ENCODE measurements at places on chromosomes 12 and 14.

DNA sequence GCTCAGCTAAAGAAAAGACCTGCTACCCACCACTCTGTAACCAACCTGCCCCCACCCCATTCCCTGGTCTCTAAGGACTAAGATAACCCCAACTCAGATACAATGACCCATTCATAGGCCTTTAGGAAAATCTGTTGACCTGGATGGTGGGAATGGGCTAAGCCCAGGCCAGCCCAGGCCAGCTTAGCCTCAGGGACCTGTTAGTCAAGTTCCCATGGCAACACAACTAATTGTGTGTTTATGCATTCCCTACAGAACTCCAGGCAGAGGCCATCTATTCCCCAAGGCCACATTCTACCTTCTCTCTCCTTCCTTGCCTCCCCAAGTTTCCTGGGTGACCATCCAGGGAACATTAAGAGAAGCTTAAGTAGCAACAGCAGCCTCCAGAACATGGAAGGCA is 16.1 kb upstream of the KRT8 start:
- DNase-seq = no peak

DNA sequence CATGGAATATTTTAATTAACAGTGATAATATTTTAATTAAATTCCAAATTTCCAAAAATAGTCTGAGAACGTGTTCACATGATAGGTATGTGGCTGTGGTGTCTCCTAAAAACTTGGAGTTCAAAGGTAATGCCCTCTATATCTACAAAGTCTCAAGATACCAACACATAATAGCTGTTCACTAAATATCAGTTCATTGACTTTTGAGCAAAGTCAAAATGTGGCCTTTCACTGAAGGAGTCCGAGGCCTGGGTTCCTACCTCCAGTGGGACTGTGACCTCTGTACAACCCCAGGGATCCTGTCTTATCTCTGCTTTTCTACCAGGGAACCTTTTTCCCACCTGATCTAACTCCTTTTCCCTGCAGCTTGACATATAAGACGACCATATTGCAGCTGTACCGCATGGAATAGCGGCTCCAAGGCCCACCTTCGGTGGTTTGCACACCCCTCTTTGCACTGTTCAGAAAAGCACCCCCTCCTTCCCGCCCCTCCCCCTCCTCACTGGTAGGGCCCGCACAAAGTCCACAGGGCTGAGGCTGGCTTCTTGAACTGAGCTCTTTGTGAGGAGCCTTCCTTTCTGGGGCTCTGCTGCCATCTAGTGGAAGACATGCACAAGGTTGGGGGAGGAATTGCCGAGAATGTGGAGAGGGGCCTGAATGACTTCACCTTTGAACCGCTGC is 3.1 kb downstream of the CCND2 start:
- no peak for DNase-seq

- no peak for DNase-seq
Measured at GRCh38 chr14:90815822-90816662, at the start of gene TTC7B. TSS of gene TTC7B (minus strand) at chr14:90816430. CDS start at chr14:90816295, 135 bp downstream.

DNA sequence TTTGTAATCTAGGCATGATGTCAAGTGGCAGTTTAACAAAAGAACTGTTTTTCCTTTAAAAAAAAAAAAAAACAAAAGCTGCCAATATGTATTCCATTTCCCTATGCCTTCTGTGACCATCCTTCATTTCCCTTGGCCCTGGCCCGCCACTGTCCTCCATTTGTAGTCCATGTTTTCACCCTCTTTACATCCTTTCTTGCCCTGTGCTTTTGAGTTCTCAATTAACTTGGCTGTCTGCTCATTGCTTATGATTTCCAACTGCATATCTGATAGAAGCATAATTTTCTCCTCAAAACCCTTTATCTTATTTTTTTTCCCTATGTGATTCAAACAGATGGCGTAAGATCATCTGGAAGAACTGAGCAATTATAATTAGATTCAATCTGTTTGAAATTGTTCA is 297.5 kb downstream of the NAV3 start:
- DNase-seq = no peak

- DNase-seq = no peak
Measured at GRCh38 chr14:42994051-42994736, 1387.5 kb downstream of the LRFN5 start.

GRCh38 chr12:563250-563781 is 99.9 kb downstream of the NINJ2 start:
- no peak for DNase-seq

- no peak for DNase-seq
Measured at GRCh38 chr12:128459067-128459466, 192.1 kb downstream of the TMEM132C start.

DNA sequence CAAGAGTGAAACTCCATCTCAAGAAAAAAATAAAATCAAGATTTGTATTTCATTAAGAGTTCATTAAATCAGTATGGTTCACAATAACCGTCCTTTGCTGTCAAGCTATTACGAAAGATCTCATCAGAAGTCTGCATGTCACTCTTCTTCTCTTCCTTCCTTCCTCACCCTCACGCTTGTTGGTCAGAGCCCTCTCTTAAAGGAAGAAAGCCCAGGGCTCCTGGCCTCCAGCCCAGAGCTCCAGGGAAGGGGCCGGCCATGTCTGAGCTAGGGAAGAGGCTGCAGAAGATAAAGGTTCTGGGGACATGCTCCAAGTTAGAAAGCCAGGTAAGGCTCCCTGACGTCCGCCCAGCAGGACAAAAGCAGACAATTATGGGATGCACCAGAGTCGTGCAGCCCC is 43.1 kb upstream of the DLK1 start:
- no peak for DNase-seq

DNA sequence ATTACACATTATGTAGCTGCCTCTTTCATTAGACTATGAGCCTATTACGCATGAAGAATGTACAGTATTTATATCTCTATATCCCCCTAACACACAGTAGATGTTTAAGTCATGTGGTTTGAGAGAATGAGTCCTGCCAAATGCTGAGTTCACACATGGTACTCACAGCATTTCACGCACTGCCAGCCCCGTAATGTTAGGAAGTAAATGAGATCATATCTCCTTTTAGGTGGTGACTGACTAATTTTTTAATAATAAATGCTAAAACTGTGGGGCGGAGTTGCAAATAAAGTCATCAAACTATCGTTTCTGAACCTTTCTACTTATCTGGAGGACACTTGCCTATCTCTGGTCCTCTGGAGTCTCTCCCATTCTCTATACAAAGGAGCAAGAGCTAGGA is 343.8 kb downstream of the ADAMTS20 start:
- no peak for DNase-seq

- DNase-seq = no peak
Measured at GRCh38 chr12:13440844-13441243, 244.3 kb downstream of the EMP1 start.

DNA sequence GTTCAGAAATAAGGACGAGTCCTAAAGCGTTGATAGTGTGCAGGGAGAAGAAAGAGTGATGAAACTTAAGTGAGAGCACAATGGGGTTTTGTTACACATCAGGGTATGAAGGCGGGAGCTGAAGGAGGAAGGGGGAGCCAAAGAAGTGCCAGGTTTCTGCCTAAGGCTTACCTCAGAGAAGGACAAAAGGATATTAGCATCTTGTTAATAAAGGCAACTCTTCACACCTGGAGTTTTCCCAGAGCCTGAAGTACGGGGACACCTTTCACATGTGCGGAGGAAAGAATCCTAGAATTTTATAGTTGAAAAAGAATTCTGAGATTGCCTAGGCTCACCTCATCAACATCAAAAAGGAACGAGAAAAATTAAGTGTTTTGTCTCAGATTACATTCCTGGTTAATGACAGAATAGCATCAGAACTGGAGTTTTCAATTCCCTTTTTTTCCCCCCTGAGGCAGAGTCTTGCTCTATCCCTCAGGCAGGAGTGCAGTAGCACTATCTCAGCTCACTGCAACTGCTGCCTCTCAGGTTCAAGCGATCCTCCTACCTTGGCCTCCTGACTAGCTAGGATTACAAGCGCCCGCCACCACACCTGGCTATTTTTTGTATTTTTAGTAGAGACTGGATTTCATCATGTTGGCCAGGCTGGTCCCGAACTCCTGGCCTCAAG is 2.2 kb upstream of the SAV1 start:
- DNase-seq = no peak

DNA sequence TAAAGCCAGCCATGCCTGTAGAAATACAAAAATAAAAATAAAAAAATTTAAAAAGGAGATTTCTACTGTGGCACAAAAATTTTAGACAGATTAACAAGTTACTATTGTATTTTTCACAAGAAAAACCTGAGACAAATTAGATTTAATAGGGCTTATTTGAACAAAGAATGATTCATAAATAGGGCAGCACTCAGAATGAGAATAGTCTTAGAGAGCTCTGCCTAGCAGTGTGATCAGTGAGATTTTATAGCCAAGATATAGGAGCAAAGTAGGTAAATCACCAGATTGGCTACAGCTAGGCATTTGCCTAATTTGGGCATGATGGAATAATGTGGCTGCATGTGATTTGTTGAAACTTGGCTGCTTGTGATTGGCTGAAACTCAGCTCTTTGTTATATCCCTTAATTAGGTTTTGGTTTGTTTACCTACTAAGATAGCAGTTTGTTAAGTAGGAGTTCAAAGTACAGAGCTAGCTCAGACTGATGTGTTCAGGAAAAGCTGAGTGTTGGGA is 279.7 kb upstream of the TMTC1 start:
- no peak for DNase-seq

GRCh38 chr12:49882248-49882850 is 21.4 kb downstream of the FAIM2 start:
- no peak for DNase-seq

GRCh38 chr12:41008472-41008871 is 179.6 kb upstream of the PDZRN4 start:
- no peak for DNase-seq

DNA sequence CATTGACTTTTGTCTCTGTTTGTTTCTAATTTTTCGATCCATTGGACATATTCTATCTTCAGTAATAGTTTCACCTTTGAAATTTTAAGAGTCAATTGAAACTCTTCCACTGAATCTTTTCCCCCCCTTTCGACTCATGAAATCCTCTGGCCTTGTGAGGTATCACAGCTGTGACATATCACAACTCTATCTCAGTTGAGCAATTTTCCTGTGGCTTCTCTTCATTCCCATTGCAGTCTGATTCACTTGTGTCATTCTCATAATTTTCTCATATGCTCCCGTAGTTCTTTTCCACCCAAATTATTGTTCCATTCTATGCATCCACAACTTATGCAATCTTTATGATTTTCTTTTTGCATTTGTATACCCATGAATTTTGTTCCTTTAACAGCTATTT is 261.6 kb downstream of the DACT1 start:
- DNase-seq = no peak

GRCh38 chr12:47370421-47370820 is 290.7 kb upstream of the AMIGO2 start:
- DNase-seq = no peak

DNA sequence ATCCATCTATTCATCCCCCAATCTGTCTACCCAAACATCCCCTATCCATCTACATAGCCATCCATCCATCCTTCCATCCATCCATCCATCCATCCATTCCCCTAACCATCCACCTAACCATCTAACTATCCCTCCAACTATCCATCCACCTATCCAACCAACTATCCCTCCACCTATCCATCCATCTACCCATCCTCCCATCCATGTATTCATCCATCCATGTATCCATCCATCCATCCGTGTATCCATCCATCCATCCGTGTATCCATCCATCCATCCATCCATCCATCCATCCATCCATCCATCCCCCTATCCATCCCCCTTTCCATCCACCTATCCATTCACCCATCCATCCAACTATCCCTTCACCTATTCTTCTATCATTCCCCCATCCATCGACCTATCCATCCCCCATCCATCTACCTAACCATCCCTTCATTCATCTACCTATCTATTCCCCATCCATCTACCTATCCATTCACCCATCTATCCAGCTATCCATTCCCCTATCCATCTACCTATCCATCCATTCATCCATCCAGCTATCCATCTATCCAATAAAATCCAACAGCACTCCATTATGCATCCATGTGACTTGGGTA is 131.7 kb downstream of the VRK1 start:
- DNase-seq = no peak

DNA sequence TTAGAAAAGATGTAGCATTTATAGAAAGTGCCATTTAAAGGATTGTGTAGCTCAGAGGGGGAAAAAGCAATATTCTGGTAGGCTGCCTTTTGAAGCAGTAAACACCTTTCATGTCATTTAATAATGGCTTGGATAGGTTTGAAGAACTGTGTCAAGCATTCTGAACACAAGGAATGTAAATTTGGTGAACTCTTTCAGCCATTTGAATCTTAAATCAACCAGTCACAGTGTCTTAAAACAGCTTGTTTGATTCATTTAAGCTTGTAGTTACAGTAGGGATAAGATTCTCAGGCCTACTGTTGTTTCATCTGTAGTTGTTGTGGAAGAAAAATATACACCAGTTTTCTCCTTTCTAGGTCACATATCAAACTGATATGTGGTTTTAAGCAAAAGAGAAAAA is 299.4 kb upstream of the NOVA1 start:
- no peak for DNase-seq

DNA sequence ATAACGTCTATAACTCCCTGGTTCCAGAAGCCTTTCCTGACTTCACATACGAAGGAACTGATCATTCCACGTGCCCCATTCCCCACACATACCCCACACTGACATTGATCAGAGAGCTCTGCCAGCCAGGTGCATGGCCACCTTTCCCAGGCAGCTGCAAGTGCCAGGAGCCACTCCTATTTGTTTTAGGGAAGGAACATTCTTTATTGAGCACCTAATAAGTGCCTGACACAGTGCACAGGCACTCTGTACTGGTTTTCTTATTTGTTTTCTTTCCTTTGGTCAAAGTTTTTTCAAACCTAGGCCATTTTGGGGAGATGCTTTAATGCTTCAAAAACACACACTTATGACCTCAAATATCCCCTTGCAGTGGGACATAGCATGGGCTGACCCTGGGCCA is 50.0 kb downstream of the PITPNM2 start:
- no peak for DNase-seq

DNA sequence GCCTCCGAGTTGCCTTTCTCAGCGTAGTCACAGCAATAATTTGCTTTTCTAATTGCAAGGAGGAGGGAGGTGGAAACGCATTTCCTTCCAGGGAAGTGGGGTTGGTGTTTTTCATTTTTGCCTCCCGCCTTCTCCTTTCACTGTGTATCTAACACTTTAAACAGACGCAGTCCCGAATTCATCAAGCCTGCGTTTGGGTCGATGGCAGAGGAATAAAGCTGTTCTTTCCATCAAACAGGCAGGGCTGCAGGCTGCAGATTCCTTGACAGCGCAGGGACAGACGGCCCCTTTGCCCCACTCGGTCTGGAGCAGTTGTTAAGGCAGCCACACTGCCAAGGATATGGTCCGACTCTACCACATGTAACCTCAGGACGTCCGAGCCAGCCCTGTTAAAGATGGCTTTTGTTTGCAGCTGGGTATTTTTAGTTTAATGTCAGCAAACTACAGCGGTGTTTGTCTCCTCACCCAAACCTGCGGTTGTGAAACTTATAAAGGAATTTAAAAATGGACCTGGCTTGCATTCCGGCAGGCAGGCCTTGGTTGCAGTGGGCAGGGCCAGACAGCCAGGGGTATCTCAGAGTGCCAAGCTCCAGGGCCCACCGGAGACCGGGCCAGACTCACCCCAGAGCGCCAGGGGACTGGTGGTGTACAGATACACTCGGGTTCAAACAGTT is 2.1 kb downstream of the CHST11 start:
- no peak for DNase-seq

- no peak for DNase-seq
Measured at GRCh38 chr14:65360144-65360784, 52.3 kb upstream of the FUT8 start.

GRCh38 chr12:96497855-96498254 is 8.5 kb downstream of the CFAP54 start:
- no peak for DNase-seq

- DNase-seq = no peak
Measured at GRCh38 chr14:99264691-99265450, 7.1 kb downstream of the BCL11B start.

Measured in iPS DF 6.9 (cell line).